ENCODE measurements at places on chromosomes 4 and X. TPM values are rescaled to one million over a fixed set of nuclear protein-coding genes. Genes with fewer than 3 reads are reported as not detected.

DNA sequence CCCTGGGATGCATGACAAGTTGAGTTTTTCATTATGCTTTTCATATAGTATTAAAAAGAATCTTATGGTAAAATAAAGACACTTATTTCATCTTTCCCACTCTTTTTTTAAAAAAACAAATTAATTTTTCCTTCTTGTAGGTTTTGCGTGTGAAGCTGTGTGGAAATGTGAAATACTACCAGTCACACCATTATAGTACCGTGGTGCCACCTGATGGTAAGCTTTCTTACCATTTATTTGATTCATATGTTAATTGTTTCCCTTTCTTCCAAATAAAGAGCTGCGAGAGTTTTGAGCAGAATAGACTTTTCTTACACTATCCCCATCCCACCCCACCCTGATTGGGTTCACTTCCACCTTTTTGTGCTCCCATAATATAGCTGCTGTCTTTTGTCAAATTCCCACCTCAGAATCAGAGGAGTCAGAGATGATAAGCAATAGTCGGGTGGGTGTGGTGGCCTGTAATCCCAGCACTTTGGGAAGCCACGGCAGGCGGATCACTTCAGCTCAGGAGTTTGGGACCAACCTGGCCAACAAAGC is 44.3 kb downstream of the CASP6 start:
- no peak for DNase-seq

The MAGEB1 gene
- total RNA-seq, result not detected

- DNase-seq, result no peak
Measured at GRCh38 chrX:41561045-41561444, 113.9 kb downstream of the NYX start.

The SUPT20HL2 gene
- total RNA-seq, result not detected

- DNase-seq, result no peak
Measured at GRCh38 chr4:92189146-92189545, 114.6 kb upstream of the GRID2 start.

- DNase-seq, result no peak
Measured at GRCh38 chr4:40550948-40551462, 78.7 kb downstream of the RBM47 start.

- no peak for DNase-seq
Measured at GRCh38 chrX:17846045-17846444, 15.1 kb downstream of the RAI2 start.

- DNase-seq, result no peak
Measured at GRCh38 chr4:37445023-37445422, 200.5 kb downstream of the NWD2 start.

GRCh38 chr4:7763788-7764187 is 175.9 kb downstream of the AFAP1 start:
- no peak for DNase-seq

DNA sequence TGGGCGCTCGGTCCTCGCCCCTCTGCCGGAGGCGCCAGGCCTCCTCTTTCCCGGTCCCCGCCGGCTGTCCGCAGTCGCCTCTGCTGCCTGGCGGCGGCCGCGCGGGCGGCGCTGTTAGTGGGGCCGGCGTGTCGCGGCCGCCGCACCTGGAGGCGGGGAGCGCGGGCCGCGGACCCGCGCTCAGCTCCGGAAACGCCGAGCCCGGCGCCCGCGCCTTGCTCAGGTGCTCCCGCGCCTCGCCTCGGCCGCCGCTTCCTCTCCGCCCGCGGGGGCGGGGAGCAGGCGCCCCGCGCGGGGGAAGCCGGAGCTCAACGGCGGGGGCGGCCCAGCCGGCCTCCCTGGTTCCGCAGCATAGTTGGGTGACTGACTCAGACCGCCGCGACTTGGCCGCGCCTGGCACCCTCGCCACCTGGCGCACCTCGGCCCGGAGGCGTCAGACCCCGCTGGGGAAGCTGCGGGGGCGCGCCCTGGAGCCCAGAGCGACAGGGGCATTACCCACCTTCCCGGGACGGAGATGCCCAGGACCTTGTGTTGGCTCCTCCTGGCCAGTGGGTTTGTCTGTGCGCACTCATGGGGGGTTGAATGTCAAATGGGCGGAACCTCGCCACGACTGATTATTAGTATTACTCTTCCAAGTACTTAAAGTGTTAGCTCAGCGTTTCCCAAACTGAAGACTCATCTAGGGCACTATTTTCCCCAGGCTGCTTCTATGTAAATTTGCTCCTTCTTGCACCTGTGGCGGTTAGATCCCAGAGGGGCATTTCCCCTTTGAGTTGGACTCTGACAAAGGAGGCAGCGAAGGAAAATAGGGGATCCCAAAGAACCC is at the start of gene ARAP2:
ARAP2 (minus strand) TSS at position 258 of the 826 bp plus-strand sequence. CDS start 15,028 bp downstream, outside the sequence.
- peak; percentile 80 for DNase-seq

- no peak for DNase-seq
Measured at GRCh38 chr4:1614502-1614853, 69.6 kb downstream of the FAM53A start.

GRCh38 chr4:141711211-141711610 is 74.8 kb downstream of the IL15 start:
- DNase-seq, result no peak
